Activated B cell treated with CpG ODN at 0.5 μM for 24 hours (primary cell): ENCODE measurements at places on chromosomes 1 and 21. TPM values are rescaled to one million over a fixed set of nuclear protein-coding genes. Genes with fewer than 3 reads are reported as not detected.

OR2L3 gene
- total RNA-seq, result not detected in 2 replicates

- DNase-seq, result no peak
Observed at GRCh38 chr1:203323587-203323986, 18.3 kb downstream of the BTG2 start.

GRCh38 chr1:162305969-162306368, 70.7 kb downstream of the SPATA46 start:
- no peak for DNase-seq

DNA sequence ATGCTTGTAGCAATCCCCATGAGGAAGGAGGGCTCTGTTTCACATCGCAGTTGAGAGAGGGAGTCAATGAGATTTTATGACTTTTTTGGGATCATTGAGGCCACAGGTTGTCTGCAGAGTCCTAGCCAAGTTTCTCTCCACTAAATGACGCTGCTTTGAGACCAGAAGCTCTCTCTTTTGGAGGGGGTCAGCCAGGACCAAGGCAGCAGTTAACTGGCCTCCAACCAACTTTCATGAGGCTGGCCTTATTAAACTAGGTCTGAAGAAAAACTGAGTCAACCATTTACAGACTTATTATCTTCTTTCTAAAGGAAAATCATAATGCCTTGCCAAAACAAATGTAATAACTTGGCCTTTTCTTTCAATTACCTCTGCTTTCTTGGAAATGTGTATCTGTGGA, 8.6 kb downstream of the WLS start:
- no peak for DNase-seq

DNA sequence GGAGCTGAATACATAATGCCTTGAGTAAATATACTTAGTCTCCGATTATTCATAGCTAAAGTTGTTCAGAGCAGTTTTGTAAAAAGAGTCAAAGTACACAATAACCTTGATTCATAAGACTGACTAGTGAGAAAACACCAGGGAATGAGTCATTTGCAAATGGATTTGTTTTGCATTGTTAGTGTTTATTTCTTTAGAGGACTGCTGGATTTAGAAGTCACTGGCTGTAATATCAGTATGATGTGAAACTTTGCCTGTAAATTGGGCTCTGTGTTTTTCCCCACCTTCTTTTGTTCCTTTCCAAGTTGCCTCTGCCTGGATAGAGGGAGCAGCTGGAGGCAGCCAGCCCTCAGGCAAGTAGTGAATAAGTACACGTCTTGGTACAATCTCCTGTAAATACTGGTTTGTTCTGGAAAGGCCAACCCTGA, 474.7 kb downstream of the NUF2 start:
- DNase-seq, result no peak

VANGL2 gene
- total RNA-seq, result 4.1 and 5.5 TPM in 2 replicates

DNA sequence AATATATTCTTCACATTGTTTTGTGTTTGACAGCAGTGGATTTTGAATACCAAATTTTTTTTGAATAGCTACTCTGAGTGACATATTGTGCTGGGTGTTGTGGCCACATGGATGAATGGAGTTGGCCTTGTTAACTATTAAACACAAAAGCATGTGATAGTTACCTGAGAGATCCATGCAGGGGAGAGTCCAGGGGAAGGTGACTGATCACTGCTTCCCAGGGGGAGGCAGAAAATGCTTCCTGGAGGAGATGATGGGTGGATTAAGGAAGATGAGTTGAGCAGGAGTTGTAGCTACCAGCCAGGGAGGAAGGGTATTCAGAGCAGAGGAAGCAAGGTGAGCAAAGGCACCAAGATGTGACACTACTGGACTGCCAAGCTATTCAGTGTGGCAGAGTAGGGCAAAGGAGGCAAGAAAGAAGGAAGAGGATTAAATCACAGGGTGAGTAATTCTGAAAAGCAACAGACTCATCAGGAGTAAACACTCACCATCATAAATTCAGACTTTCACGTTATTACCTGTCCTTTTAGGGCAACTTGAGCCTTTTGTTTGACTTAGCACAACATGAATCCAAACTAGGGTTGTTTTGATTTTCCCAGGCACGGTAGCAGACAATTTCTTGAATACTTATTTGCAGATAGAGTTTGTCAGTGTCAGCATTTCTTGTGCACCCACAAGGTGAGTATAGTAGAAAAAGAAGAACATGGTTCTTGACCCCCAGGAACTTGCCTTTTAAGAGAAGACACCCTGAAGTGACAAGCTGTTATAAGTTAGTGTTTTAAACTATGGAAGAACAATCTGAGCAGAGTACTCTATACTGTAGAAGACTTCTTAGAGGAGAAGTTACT, 4.2 kb downstream of the CD46 start:
- no peak for DNase-seq

GJA4 gene
- total RNA-seq, result not detected in 2 replicates

DNA sequence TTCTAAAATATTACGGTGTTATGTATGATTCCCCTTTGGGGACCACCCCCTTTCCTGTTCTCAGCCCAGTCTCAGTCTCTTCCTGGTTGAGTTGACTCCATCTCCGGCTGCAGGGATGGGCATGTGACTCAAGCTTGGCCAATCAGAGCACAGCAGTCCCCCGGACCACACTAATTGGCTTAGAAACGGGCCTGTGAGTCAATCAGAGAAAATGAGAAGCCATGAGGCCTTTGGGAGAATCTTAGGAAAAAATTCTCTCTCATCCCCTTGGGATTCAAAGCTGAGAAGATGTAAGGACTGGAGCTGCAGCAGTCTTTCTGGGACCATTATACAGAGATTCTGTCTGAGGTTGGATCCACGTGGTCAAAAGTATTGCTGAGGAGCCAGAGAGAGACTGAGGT, 10.7 kb upstream of the FHAD1 start:
- DNase-seq, result no peak

- DNase-seq, result no peak
Observed at GRCh38 chr1:230167419-230167852, 100.4 kb downstream of the GALNT2 start.

OR2AK2 gene
- total RNA-seq, result not detected in 2 replicates

DNA sequence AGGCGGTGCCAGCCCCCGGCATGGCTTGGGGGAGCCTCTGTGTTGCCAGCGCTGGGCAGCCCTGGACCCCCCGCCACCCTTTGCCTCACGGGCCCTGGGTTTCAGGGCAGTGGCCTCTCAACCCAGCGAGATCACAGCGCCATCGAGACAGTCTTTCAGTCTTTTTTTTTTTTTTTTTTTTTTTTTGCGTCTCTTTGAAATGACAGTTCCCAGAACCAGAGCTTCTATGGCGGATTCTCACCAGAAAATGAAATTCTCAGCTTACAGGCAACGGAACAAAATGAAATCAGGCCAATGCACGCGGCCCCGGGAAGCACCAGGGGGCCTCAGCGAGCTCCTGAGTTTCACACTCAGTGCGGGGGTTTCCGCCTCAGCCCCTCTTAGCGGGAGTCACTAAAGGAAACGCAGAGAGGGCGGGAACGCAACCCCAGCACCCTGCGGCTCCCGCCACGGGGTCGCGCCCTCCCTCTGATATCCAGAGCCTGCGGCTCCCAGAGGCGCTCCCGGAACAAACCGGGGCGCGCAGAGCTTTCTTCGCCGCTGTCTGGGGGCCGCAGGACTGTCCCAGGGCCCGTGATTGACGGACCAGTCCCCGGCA, 8.0 kb upstream of the COL6A1 start:
- DNase-seq, result peak; percentile 54

RPTN gene
- total RNA-seq, result not detected in 2 replicates

DNA sequence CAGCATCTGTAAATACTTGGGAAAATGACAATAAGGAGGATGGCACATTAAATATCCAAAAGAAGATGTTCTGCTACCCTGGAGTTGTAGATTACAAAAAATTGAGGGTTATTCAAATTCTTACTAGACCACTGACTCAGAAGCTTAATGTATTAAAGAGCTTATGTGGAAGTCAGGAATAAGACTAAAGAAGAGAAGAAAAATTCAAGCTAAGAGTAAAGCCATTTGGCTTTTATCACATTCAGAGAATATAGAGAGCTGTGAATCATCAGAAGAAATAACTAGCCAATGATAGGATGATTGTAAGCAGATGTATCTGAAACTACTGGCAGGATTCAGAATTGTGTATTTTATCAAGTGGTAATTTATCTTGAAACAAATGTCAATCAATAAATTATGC, 237.0 kb downstream of the TBX15 start:
- DNase-seq, result no peak

TRNP1 gene
- total RNA-seq, result 0.24 and 0.44 TPM in 2 replicates

- DNase-seq, result no peak
Observed at GRCh38 chr1:183495420-183495819, 23.1 kb downstream of the SMG7 start.

DNALI1 gene
- total RNA-seq, result not detected in 2 replicates

NHLH1 gene
- total RNA-seq, result 0.46 and 0.71 TPM in 2 replicates

GRCh38 chr1:66576645-66577044, 42.7 kb downstream of the SGIP1 start:
- DNase-seq, result no peak

DNA sequence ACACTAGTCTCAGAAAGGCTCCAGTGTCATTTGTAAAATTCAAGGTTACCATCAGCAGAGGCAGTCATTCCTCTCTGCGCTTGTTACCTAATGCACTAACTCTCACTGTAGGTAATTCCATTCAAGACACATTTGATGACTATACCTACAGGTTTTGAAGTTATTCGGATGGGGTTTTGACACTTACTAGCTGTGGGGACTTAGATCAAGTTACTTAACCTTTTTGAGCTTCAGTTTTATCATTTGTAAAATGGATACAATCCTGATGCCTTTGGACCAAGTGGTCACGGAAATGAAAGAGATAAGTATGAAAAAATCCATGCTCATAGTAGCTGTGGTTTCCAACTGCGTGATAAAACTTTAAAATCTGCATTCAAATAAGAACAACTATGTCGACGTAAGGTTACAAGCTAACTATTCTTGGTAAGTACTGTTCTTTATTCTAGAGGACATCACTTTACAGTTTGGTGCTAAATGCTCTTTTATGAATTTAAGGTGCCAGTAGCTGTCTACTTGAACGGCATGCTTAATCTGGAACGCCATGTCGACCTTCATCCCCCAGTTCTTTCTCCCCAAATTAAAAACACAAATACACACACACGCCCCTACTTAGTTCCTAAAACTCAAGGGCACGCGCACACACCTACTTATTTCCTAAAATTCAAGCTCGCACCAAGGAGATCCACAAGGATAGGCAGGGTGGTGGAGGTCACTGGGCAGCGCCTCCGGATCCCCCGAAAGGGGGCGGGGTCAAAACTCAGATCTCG, 550 bp upstream of the NFYC start:
- no peak for DNase-seq

TNFRSF14 gene
- 140 and 148 TPM in 2 replicates for total RNA-seq

DNA sequence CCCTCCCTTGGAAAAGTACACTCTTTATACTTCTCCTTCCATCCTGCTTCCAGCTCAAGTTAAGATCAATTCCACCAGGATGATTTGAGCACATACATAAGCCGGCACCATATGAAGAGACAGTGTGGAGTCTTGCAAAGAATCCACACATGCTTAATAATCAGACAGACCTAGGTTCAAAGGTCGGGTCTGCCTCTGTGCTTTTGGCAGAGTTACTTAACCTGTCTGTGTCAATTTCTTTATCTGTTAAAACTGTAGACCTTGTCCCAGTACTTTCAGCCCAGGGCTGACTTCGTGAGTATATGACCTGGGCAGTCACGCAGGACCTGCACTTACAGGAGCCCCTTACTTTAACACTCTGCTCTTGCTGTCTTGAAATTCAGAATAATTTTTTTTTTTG, 30.2 kb upstream of the BECN2 start:
- no peak for DNase-seq

TMOD4 gene
- total RNA-seq, result 3.8 and 4.4 TPM in 2 replicates

GRCh38 chr1:112881742-112882127, 74.3 kb downstream of the SLC16A1 start:
- no peak for DNase-seq

DNA sequence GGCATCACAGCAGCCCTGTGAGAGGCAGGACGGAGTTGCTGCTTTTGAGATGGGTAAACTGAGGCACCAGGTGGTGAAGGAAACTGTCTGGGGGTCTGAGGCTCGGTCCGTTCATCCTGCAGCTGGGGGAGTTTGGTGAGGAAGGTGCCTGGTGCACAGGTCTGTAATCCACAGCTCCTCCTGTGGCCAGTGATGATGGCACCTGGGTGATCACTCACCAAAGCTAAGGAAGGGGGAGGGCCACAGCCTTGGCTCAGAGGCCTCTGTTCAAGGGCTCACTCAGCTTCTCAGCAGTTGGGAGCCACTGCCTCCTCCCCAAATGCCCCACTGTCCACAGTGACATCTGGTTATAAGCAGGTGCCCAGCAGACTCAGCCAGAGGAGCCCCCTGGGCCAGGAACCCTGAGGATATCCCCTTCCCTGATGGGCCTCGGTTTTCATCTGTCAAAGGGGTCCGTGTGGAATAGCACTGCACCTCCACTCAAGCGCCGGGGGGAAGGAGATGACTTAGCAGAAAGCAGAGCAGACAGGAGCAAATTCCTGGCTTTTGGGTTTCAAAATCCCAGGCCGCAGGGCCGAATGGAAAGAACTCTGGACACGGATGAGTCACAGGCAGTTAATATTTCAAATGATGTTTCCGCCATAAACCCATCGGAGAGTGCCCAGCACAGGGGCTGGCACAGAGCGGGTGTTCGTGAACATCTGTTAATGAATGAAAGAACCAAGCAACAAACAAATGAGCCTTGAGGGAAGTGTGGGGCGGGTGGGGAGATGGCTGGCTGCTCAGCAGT, 82.8 kb downstream of the DMRTB1 start:
- no peak for DNase-seq

CRYAA gene
- total RNA-seq, result not detected in 2 replicates

DNA sequence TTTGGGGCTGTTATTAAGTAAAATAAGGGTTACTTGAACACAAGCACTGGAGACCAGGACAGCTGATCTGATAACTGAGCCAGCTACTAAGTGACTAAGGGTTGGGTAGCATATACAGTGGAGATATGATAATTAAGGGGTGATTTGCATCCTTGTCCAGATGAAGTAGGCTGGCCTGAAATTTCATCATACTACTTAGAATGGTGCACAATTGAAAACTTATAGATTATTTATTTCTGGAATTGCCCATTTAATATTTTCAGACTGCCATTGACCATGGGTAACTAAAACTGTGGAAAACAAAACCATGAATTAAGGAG, 3.8 kb upstream of the CD1B start:
- no peak for DNase-seq

GRCh38 chr1:18569251-18569650, 61.4 kb upstream of the PAX7 start:
- no peak for DNase-seq

GRCh38 chr1:8870103-8870502, 8.4 kb downstream of the ENO1 start:
- DNase-seq, result no peak

DUSP23 gene
- total RNA-seq, result 15.5 and 15.7 TPM in 2 replicates

- DNase-seq, result no peak
Observed at GRCh38 chr21:46448108-46448507, 10.6 kb upstream of the DIP2A start.

DNA sequence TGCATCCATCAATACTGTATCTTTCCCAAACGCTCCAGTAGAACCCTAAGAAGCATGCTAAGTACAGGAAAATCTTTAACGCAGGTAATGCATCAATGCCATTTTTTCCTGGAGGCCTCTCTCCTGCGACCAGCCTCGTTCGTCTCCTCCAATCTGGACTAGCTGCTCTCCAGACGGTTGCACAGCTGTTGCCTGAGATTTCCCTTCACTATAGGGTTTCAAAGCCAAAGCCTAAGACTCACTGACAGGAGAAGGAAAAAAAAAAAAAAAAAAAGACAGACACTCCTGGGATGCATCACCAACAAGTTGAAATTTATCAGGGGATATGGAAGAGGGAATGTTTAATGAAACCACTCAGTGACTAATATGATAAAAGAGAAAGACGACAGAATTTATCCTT, 93.0 kb downstream of the APP start:
- DNase-seq, result no peak

GRCh38 chr21:37331411-37331810, 35.2 kb upstream of the DYRK1A start:
- no peak for DNase-seq

VWA5B1 gene
- total RNA-seq, result not detected in 2 replicates

LRRC42 gene
- total RNA-seq, result 13.8 and 14.6 TPM in 2 replicates

GRCh38 chr1:203797948-203798655, 2.7 kb downstream of the ZBED6 start:
- DNase-seq, result no peak
